ENCODE measurements at places on chromosomes 12 and 14. TPM values are rescaled to one million over a fixed set of nuclear protein-coding genes. Genes with fewer than 3 reads are reported as not detected.

DNA sequence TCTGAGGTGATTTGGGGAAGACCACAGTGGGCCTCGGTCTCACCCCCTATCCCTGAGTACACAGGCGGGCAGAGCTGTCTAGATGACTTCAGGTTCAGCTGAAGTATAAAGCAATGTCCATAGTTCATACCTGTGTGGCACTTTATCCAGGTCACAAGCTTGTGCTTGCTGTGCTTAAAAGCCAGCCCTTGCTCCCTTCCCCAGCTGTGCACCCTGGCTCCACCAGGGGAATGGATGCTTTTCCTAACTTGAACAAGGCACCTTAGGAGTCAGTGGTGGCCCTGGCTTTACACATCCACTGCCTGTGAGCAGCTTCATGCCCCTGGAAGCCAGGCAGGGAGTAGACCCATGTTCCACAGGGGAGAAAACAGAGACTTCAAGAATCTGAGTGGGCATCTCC is 5.5 kb downstream of the CARMIL3 start:
- no peaks in the 10 kb centered on the region for H3K36me3 ChIP-seq
- DNase-seq = no peak
- no peaks in the 10 kb centered on the region for H3K4me1 ChIP-seq
- H3K4me3 ChIP-seq = no peak overlapping the region

ANO2 gene
- polyA plus RNA-seq = not detected

DNA sequence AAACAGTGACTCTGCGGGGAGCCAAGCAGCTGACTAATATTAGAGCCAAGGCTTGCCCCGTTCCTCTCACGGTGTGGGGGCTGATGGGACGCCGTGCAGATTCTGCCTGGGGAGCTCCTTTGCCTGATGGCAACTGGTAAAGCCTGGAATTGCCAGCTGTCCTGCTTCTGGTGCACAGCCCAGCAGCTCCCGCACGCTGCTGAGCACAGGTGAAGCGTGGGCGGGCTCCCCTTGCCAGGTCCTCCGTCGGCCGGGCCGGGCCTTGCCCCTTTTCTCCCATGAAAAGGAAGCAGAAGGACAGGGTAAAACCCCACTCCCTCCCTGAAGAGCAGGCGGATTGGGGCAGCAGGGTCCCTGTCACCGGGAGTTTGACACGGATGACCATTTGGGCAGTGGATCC is 79.0 kb downstream of the WDR20 start:
- no peak for DNase-seq
- H3K27ac ChIP-seq = peak overlapping the region; percentile 18
- no peaks in the 10 kb centered on the region for H3K27me3 ChIP-seq
- H3K36me3 ChIP-seq = no peaks in the 10 kb centered on the region

HCAR3 gene
- not detected for polyA plus RNA-seq

PLEKHH1 gene
- 15.0 TPM for polyA plus RNA-seq

GRCh38 chr12:73057428-73057827 is 785.3 kb downstream of the TRHDE start:
- no peaks in the 10 kb centered on the region for H3K4me1 ChIP-seq
- H3K36me3 ChIP-seq = no peaks in the 10 kb centered on the region
- no peak overlapping the region for H3K27ac ChIP-seq

PRDM4 gene
- 10.2 TPM for polyA plus RNA-seq

DNA sequence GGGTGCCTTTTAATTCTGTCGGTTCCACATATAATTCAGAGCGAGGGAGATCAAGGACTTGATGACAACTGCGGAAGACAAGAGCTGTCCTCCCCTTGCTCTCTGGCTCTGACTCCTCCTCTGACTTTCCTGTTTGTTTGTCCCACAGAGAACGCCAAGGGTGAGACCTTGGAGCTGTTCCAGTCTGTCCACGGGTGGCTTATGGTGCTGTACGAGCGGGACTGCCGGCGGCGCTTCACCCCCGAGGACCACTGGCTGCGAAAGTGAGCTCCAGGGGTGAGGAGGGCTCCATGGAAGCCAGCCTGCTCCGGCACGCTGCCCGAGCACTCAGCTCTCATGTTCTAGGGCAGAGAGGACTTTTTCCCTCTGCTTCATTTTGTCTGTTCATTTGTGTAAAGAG is 32.8 kb downstream of the UBE3B start:
- H3K4me3 ChIP-seq = no peak overlapping the region
- H3K27ac ChIP-seq = peak overlapping the region; percentile 57
- H3K27me3 ChIP-seq = no peaks in the 10 kb centered on the region

CACNA1C gene
- polyA plus RNA-seq = 30.4 TPM

- no peaks in the 10 kb centered on the region for H3K27me3 ChIP-seq
- no peak for DNase-seq
- no peak overlapping the region for H3K4me3 ChIP-seq
- no peaks in the 10 kb centered on the region for H3K36me3 ChIP-seq
- H3K4me1 ChIP-seq = no peaks in the 10 kb centered on the region
These were observed 121.8 kb downstream of the BBS10 start for GRCh38 chr12:76226397-76226796.

GRCh38 chr12:108173892-108174291 is 44.8 kb downstream of the WSCD2 start:
- no peak overlapping the region for H3K4me3 ChIP-seq
- peaks cover 20% of the 10 kb centered on the region for H3K27me3 ChIP-seq
- no peaks in the 10 kb centered on the region for H3K4me1 ChIP-seq
- DNase-seq = no peak

DNA sequence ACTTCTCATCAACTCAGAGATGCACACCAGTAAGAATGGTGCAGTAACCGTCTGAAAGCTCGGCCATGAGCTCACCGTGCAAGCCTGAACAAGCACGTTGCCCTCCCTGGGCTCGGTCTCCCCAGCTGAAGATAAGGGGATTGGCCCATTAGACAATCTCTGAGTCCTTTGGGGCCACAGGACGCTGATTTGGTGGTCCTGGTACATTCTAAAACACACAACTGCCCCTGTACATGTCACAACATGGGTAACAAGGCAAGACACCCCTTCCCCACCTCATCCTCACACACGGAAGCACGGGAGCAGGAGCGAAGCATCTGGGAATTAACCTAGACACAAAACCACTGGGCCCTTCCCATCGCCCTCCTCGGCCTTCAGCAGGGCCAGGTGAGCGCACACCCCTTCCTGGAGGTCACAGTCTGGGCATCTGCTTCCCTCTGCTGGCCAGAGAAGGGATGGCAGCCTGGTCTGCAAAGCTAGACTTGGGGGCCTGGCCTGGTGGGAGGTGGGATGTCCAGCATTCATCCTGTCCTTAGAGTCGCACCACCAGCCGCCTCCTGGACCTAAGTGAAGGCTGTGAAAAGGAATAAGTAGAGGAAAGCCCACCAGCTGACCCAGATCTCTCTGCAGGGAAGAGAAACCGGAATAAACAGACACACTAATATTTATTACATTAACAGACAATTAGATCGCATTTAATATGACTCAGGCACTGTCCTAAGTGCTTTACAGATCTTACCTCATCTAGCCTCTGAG is 18.9 kb upstream of the SMUG1 start:
- H3K4me1 ChIP-seq = no peaks in the 10 kb centered on the region
- H3K36me3 ChIP-seq = no peaks in the 10 kb centered on the region
- H3K27ac ChIP-seq = no peak overlapping the region
- H3K4me3 ChIP-seq = no peak overlapping the region
- H3K27me3 ChIP-seq = peaks cover 46% of the 10 kb centered on the region

- no peaks in the 10 kb centered on the region for H3K36me3 ChIP-seq
- no peak overlapping the region for H3K4me3 ChIP-seq
- DNase-seq = no peak
- no peak overlapping the region for H3K27ac ChIP-seq
These were observed 6.0 kb downstream of the KRT75 start for GRCh38 chr12:52428121-52428520.

ADCY6 gene
- polyA plus RNA-seq = 38.1 TPM

SYNDIG1L gene
- not detected for polyA plus RNA-seq
